Spinal cord (tissue), 10 donors: ENCODE measurements at places on chromosomes 5 and 9. TPM values are rescaled to one million over a fixed set of nuclear protein-coding genes. Genes with fewer than 3 reads are reported as not detected.

Gene CACFD1
- polyA plus RNA-seq: 50.3 TPM

Gene ADAMTS19
- polyA plus RNA-seq: 0.87 TPM

Gene SPATA31D4
- not detected for polyA plus RNA-seq

Gene TMEFF1
- polyA plus RNA-seq: 18.0 TPM

Gene CLIC3
- 2.0 TPM for polyA plus RNA-seq

Gene NINJ1
- polyA plus RNA-seq: 60.4 TPM

Gene B4GALT1
- polyA plus RNA-seq: 12.0 TPM

Gene NRG2
- 10.0 TPM for polyA plus RNA-seq

Gene CCNJL
- 7.9 TPM for polyA plus RNA-seq

Gene P4HA2
- 18.4 TPM for polyA plus RNA-seq

Gene IDNK
- polyA plus RNA-seq: 9.9 TPM

Gene SH3TC2
- 7.3 TPM for polyA plus RNA-seq

Gene TAF1L
- polyA plus RNA-seq: not detected

Gene COL5A1
- polyA plus RNA-seq: 38.2 TPM

Gene MRPS27
- 50.6 TPM for polyA plus RNA-seq

Gene RBM22
- 69.4 TPM for polyA plus RNA-seq

Gene SYNPO
- polyA plus RNA-seq: 17.4 TPM

Gene VCAN
- 145 TPM for polyA plus RNA-seq

Gene NR2F1
- 249 TPM for polyA plus RNA-seq

Gene CCIN
- 0.35 TPM for polyA plus RNA-seq

Gene SRA1
- 44.3 TPM for polyA plus RNA-seq

Gene ADRB2
- 1.9 TPM for polyA plus RNA-seq

Gene GCNT1
- polyA plus RNA-seq: 1.9 TPM

Gene PCDHAC1
- 3.6 TPM for polyA plus RNA-seq

Gene SLC6A7
- 23.1 TPM for polyA plus RNA-seq

Gene CA9
- 0.96 TPM for polyA plus RNA-seq

Gene ANKRD31
- polyA plus RNA-seq: 0.53 TPM

Gene SGCD
- 7.8 TPM for polyA plus RNA-seq

Gene ARL14EPL
- not detected for polyA plus RNA-seq

Gene FREM1
- 31.1 TPM for polyA plus RNA-seq

Gene PCDHB14
- polyA plus RNA-seq: 15.4 TPM

Gene DHX29
- 22.3 TPM for polyA plus RNA-seq

Gene LURAP1L
- polyA plus RNA-seq: 14.7 TPM

Gene ADAMTS2
- polyA plus RNA-seq: 12.5 TPM

Gene ISL1
- polyA plus RNA-seq: 4.8 TPM

Gene PHF24
- polyA plus RNA-seq: 48.6 TPM

Gene TRIM52
- polyA plus RNA-seq: 35.8 TPM

Gene MYMK
- not detected for polyA plus RNA-seq

Gene DNAJC21
- 34.5 TPM for polyA plus RNA-seq

Gene CCDC192
- 1.1 TPM for polyA plus RNA-seq

Gene OR1N1
- not detected for polyA plus RNA-seq

Gene KLHL3
- 12.6 TPM for polyA plus RNA-seq

Gene IFNK
- polyA plus RNA-seq: not detected

Gene AIF1L
- 70.0 TPM for polyA plus RNA-seq

Gene STPG3
- 0.32 TPM for polyA plus RNA-seq

Gene NUTM2F
- polyA plus RNA-seq: not detected

Gene ANXA6
- polyA plus RNA-seq: 255 TPM

Gene C9
- polyA plus RNA-seq: not detected

Gene ZNF618
- polyA plus RNA-seq: 17.0 TPM

Gene MARCOL
- not detected for polyA plus RNA-seq

Gene GRIA1
- polyA plus RNA-seq: 48.8 TPM

Gene PHF19
- polyA plus RNA-seq: 42.6 TPM

Gene RETREG1
- polyA plus RNA-seq: 44.9 TPM

Gene PCDHB11
- 3.8 TPM for polyA plus RNA-seq

Gene PTGS1
- polyA plus RNA-seq: 3.0 TPM

Gene ANKRD34B
- 2.8 TPM for polyA plus RNA-seq

Gene LHX2
- polyA plus RNA-seq: 1.1 TPM

Gene PCDHB13
- 3.8 TPM for polyA plus RNA-seq

Gene SLC6A3
- 1.9 TPM for polyA plus RNA-seq
